ENCODE measurements at places on chromosomes 16 and 17. TPM values are rescaled to one million over a fixed set of nuclear protein-coding genes. Genes with fewer than 3 reads are reported as not detected.

PRR35 gene
- total RNA-seq, result 0.42 TPM

KRT40 gene
- total RNA-seq, result not detected

CAPNS2 gene
- not detected for total RNA-seq

THOC6 gene
- total RNA-seq, result 24.7 TPM

EEF2KMT gene
- 6.8 TPM for total RNA-seq

GLIS2 gene
- total RNA-seq, result 32.9 TPM

LGALS9 gene
- 77.4 TPM for total RNA-seq

SYCE1L gene
- not detected for total RNA-seq

GRCh38 chr16:54977211-54977610 lies 46.5 kb downstream of the IRX5 start:
- DNase-seq, result no peak

- no peak for DNase-seq
Measured at GRCh38 chr16:27381236-27381635, 20.7 kb upstream of the IL21R start.

DNA sequence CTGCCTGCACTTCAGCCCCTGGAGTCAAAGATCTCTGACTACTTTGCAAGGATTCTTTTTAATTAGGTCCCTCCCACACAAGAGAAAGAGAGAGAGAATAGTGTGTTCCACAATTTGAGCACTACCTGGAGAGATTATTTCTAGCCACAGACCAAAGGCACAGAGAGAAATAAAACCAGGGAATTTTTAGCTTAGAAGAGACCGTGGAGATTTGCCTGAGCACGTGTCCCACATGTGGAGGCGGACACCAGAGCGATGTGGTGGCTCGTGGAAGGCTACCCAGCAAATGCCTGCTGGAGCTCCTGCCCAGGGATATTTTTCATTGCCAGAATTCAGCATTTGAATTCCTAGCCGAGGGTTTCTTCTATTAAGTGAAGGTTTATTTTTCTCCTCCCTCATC lies 50.6 kb downstream of the MGAT5B start:
- DNase-seq, result no peak

- no peak for DNase-seq
Measured at GRCh38 chr17:32588135-32588534, 101.3 kb downstream of the CDK5R1 start.

- no peak for DNase-seq
Measured at GRCh38 chr17:46154151-46154816, 38.9 kb downstream of the KANSL1 start.

GRCh38 chr16:6032438-6032837 lies 934.8 kb upstream of the EEF2KMT start:
- no peak for DNase-seq

DNA sequence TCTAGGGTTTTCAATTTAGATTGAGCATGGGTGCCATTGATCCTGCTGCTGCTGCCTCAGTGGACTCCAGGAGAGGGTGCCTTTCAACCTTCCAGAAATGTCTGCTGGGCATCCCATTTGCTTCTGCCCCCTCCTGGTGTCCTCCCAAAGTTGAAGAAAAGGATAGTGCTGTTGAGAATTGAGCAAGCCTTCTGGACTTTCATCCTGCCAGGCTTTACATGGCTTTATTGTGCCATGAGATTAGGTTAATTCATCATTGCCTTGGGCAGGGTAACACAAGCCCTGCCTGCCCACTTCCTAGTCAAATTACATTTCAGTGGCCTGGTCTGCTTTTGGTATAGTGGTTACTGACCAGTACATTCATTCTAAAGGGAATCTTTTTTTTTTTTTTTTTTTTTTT lies 17.9 kb upstream of the TANGO6 start:
- no peak for DNase-seq

DNA sequence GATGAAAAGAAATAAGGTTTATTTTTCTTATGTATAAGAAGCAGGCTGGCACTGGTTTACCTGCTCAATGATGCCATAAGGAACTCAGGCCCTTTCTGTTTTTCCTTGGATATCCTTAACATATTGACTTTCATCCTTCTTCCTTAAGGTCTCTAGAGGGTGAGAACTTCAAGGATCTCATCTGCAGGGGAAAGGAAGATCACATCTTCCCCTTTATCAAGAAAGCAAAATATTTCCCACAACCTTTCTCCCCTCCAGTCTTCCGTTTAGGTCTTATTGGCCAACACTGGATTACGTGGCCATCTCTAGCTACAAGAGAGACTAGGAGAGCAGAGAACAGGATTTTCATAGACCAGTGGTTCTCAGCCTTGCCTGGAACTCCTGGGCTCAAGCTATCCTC lies 4.2 kb upstream of the TBX4 start:
- no peak for DNase-seq

DNA sequence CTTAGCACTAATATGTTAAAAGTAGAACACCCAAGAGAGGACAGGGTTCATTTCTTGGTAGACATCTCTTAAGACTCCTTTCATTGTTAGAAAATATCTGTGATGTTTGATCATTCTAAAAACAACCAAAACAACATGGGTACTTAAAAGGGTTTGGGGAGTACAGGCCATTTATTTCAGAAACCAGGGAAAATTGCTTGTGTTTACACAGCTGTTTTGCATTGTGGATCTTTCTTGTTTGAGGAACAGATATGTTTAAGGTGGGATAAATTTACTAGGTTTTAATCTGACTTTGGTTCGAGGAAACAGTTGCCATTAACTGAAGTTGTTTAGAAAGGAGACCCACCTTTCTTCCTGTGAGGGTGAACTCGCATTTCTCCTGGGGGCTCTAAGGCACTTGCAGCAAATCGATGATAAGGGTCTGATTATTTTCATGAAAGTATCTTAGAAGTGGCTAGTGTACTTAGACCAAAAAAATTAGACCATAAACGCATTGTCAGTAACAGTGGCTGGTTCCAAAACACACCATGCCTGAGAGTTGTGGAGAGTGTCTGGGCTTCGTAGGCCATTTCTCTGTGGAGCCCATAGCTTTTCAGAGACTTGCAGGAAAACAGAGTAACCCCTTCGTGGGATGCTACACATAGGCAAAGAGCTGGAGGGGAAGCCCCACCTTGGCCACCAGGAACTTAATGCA lies 17.6 kb downstream of the CLUAP1 start:
- no peak for DNase-seq

- no peak for DNase-seq
Measured at GRCh38 chr16:24858219-24859041, 12.7 kb downstream of the SLC5A11 start.

- DNase-seq, result no peak
Measured at GRCh38 chr16:71594000-71594646, 17.2 kb upstream of the TAT start.

GRCh38 chr17:20300436-20300934 lies 166.9 kb downstream of the LGALS9B start:
- DNase-seq, result no peak

DNA sequence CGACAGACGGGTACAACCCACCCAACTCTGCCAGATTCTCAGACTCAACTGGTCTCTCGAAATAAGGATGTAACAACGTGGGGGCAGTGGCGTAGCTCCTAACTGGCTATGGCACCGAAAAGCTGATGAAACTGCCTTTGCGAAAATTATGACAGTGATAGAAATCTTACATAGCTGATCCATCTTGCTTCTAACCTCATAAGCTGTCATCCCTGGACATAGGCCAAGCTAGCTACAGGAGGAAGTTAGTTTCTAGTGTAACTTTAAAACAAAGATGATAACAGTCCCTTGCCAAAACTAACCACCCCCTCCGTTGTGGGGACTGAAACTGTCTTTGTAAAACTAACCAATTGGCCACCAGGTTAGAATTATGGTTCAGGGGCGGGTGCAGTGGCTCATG lies 220.1 kb downstream of the SLC39A11 start:
- DNase-seq, result no peak

- DNase-seq, result no peak
Measured at GRCh38 chr16:20191566-20191965, 117.9 kb upstream of the GPR139 start.

All from thoracic aorta (tissue), 2 donors.